ENCODE measurements at places on chromosomes 12 and 14.

DNA sequence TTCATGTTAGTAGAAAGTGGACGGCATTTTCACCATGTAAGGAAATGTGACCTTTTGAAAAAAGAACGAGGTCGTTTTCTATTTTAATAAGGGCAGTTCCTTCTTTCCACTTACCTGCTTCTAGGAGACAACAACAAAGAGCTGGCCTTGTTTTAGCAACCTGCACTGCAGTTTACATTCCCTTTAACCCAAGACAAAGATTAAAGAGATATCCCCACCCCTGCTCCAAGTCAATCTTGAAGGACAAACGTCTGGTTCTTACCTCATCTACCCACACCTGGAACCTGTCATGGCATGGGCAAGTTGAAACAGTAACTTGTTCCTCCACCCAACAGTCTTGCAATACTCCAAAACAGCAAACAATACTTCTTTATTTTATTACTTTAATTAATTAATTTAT lies 32.7 kb downstream of the ZCCHC8 start:
- no peak for DNase-seq

GRCh38 chr14:46136456-46136855 lies 515.1 kb downstream of the RPL10L start:
- DNase-seq = no peak

DNA sequence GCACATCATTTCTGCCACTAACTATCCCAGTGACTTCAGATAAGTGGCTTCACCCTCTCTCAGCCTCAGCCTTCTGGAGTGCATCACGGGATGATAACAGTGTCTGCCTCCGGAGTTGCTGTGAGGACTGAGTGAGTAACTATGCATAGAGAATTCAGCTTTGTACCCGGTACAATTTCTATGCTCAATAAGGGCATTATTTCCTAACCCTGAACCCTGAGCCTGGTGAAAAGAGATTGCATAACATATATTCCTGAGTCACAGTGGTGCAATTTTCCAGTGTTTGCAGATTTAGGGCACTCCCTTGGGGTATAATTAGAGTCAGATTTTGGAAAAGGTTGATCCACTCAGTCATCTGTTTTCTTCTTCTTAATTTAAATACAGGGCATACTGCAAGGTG lies 181.1 kb downstream of the PTPN11 start:
- no peak for DNase-seq

GRCh38 chr12:38157933-38158401 lies 158.6 kb upstream of the ALG10B start:
- DNase-seq = no peak

DNA sequence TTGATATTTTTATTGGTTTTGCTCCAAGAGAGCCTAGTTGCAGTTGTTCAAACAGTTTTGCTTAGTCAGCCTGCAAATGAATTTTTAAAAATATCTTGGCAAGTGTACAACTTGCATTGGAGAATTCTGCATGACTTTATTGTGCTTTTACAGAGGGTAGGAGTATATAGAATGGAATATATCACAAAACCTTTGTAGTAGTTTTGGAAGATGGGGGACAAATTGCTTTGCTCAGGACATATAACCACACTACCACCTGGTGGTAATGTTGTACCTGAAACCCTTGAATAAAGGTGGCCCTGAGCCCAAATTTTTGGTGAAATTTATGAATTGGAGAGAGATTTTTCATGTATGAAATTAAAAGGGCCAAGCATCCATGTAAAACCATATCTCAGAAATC lies 645.2 kb downstream of the MED13L start:
- DNase-seq = no peak

- no peak for DNase-seq
These were observed 126.7 kb downstream of the EPS8 start for GRCh38 chr12:15662303-15662980.

GRCh38 chr14:31718585-31718984 lies 157.4 kb downstream of the NUBPL start:
- no peak for DNase-seq

DNA sequence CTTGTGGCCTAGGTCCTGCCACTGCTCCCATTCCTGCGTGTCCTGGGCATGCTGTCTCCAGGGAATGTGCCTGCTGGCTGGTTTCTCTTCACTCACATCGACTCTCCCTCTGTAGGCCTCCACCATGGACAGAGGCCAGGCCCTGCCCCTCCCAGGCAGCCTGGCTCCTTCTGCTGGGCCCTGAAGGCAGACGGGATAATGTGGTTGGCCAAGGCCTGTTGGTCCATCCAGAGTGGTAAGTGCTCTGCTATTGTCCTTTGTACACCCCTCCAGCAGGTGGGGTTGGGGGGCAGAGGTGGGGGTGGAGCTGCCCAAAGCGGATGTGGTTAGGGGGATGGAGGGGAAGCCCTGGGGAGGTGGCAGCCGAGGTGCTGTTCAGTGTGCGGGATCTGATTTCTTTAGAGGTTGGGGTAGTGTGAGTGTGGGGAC lies 9.5 kb upstream of the NR4A1 start:
- no peak for DNase-seq

- no peak for DNase-seq
These were observed 90.4 kb downstream of the LRP6 start for GRCh38 chr12:12176402-12176801.

GRCh38 chr12:111033281-111034082 lies 113.1 kb upstream of the MYL2 start:
- DNase-seq = no peak

- DNase-seq = no peak
These were observed 85.4 kb downstream of the PTCSC3 start for GRCh38 chr14:36091096-36091495.

DNA sequence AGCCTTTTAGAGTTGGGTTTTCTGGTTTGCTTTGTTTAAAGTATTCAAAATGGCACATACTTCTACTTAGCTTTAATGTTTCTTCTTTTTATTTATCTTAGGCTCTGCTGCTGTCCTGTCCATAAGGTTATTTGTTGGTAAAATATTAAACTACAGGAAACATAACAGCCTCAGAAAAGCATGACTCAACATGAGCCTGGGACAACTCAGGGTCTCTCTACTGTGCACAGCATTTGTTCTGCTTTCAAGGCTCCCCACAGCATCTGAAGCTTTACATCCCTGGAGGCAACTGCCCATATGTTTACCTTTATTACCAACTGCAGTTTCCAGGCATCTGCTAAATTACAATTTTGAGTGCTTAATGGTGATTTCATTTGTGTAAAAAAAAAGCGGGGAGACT lies 954.2 kb upstream of the FBXO33 start:
- no peak for DNase-seq

DNA sequence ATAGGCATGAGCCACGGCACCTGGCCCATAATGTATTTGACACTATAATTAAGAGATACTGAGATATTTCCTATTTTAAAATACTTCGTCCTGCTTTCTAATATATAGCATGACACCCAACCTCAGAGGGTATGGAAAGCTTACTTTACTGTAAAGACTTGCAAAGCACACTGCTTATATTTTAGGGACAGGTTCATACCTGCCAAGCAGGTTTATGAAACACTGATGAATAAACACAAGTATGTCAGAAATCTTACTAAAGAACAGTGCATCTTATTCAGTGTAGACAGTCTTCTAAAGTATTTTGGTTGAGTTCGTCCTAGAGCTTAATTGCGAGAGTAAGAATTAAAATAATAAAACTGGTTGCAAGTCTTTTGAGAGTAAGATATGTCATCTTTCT lies 65.4 kb downstream of the PPFIBP1 start:
- DNase-seq = no peak

DNA sequence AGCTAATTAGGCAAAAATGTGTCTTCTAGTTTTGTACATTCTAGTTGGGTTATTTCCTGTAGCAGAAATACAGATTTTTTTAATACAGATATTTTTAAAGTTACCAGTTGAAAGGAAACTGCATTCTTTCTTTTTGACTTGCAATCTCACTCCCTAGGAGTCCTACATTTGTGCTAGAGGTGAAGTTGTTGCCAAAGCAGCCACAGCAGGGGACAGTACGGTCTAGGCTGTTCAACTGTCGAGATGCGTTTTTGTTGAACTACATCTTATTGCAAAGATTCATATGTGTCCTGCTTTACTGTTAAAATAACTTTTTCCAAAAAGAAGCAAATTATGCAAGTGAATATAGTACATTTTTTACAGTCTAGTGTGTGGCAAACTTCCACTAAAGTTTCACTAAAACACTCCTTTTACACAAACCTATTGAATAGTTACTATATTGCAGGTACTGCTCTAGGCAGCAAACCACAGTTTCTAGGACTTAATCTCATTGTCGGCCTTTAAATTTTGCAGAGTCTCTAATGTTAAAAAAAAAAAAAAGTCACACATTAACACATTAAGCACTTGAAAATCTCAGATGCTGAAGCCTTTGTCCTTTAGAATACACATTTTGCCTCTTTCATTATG lies 30.2 kb upstream of the SRGAP1 start:
- DNase-seq = no peak

GRCh38 chr14:88063811-88064210 lies 58.9 kb downstream of the GPR65 start:
- no peak for DNase-seq

DNA sequence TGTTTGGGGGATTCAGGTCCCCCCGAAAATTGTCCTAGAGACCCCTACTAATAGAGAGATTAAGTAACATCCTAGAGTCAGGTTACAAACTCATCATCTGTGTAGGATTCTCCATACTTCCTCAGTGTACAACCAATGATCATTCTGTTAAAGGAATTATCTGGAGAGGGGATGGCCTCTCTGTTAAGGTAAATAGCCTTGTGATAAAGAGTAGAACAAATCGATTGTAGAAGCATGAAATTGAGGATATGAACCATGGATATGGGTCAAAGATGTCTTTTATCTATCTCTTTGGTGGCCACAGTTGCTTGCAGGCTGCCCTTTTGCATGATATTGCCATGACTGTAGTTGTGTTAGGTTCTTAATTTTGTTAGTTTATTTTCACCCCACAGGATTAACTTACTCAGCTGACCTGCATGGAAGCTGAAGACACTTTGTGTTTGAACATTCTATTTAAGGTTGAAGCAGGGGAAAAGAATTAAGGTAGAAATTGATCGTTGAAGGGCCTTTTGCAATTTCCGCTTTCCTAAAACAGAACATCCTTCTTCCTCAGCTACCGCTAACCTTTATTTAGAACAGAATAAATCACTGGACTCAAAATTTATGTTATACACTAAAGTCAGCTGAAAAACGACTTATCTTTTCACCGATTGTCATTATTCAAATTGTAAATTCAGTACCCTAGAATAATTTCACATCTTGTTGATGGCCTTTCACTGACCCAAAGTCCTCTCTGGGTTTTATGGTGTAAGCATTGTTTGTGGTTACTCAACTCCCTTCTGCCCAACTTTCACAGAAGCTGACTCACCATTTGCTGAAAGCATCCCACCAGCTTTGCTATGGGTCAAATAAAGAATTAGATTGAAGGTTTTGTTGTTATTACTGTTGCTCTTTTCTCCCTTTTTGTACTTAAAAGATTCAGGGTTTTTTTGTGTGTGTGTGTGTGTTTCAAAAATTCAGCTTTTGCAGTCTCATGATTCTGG lies 52.3 kb downstream of the IRAK3 start:
- DNase-seq = no peak

DNA sequence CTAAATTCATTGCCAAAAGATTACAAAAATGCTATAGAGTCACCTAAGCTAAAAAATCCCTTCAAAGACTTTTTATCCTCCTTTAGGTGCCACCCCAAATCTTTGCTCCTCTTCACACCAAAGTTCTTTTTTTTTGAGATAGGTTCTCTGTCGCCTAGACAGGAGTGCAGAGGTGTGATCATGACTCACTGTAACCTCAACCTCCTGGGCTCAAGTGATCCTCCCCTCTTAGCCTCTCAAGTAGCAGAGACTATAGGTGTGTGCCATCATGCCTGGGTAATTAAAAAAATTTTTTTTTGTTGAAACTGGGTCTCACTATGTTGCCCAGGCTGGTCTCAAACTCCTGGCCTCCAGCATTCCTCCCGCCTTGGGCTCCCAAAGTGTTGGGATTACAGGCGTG lies 47.9 kb downstream of the WDHD1 start:
- no peak for DNase-seq

DNA sequence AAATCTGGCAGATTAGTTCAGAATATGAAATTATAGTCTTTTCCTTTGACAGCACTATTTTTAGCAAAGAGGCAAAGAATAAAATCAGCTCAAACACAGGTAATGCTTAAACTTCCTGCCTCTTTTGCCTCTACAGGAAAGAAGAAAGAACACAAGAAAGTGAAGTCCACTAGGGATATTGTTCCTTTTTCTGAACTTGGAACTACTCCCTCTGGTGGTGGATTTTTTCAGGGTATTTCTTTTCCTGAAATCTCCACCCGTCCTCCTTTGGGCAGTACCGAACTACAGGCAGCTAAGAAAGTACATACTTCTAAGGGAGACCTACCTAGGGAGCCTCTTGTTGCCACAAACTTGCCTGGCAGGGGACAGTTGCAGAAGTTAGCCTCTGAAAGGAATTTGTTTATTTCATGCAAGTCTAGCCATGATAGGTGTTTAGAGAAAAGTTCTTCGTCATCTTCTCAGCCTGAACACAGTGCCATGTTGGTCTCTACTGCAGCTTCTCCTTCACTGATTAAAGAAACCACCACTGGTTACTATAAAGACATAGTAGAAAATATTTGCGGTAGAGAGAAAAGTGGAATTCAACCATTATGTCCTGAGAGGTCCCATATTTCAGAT lies 17.4 kb downstream of the TMPO start:
- DNase-seq = no peak

GRCh38 chr12:108806921-108807320 lies 50.5 kb downstream of the SSH1 start:
- DNase-seq = no peak

- no peak for DNase-seq
These were observed 139.2 kb downstream of the PDZRN4 start for GRCh38 chr12:41327096-41327895.

DNA sequence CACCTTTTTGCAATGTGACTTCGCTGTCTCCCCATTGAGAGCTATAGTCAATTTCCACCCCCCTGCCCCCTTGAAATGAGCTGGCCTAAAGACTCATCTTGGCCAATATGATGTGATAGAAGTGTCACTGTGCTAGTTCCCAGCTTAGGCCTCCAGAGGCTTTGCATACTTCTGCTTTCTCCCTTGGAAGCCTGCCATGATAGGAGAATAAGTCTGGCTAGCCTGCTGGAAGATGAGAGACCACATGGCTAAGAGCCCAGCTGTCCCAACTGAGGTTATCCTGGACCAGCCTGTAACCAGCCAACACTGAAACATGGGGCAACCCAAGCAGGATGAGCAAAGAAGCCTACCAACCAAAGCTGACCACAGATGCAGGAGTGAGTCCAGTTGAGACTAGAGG lies 196.9 kb downstream of the GRIN2B start:
- DNase-seq = no peak

DNA sequence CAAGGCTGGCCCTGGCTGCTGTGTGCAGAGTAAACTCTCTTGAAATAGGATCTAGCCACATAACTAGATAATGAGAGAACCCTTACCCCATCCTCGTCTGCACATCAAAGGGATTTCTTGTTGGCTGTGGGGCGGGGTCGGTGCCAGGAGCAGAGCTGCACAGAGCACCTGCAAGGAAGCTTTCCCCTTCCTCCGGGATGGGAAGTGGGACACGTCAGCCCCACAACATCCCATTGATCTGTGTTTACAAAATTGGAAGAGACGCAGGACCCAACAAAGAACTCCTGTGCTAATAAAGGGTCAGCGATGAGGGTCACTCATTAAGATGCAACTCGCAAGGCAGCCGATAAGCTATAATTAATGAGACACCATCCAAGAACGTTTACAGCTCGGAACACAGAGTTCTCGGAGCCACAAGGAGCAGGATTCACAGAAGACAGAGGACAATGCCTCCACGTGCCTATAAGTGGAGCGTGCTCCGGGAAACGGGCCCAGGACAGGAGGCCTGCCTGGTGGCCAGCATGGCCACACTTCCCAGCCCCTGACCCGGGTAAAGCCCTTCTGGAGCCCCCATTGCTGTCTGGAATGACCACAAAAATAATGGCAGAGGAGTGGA lies 171.5 kb downstream of the SLC15A4 start:
- no peak for DNase-seq

- DNase-seq = no peak
These were observed 19.6 kb upstream of the HDAC7 start for GRCh38 chr12:47839214-47839876.
